Stimulated activated CD4-positive, alpha-beta T cell treated with anti-CD3 and anti-CD28 coated beads, Interleukin-4, amount 100 ng/mL, for 24 hours (primary cell): ENCODE measurements at places on chromosomes 3 and 15.

DNA sequence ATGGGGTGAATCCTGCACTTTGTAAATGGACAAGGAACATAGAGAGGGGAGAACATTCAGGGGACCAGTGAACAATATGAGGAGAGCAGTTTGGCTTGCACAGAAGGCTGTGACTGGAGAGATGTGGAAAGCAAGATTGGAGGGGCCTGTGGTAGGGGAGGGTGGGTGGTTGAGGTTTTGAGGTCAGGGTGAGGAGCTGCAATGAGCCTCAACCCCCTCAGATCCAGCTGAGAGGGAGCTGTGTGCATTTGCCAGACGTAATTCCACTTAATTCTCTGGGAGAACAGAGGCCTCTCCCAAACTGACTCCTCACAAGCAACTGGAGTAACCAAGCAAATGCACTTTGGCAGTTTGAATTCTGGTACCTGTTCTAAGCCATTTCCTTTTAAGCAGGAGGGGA lies 253.1 kb upstream of the TRIM42 start:
- no peak for DNase-seq

GRCh38 chr15:33211176-33211808 lies 16.8 kb upstream of the FMN1 start:
- DNase-seq = no peak

DNA sequence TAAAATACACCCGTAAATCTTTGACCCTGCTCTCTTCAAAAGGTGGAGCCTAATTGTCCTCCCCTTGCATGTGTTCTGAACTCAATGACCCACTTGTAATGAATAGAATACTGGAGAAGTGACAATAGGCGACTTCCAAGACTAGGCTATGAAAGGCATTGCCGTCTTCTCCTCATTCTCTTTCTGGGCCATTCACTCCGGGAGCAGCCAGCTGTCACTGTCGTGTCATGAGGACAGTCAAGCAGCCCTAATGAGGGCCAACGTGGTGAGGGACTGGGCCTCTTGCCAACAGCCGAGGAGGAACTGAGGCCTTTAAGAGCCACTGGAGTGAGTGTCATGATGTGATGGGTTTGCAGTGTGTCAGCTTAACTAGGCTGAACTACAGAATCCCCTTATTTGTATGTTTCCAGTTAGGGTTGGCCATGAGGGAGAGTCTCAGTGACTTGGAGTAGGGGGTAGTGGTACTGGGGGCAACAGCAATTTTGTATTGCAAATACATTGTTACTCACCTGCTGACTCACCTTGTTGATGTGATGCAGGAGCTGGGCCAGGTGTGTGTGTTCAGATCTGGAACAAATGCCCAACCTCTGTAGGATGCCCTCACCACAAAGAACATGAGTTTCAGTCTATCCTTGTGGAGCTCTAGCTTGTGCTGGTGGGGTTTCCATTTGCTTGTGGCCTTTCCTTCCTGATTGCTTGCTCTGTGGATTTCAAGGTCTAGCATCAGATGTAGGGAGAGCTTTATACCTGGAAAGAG lies 188.5 kb upstream of the PROK2 start:
- DNase-seq = no peak

DNA sequence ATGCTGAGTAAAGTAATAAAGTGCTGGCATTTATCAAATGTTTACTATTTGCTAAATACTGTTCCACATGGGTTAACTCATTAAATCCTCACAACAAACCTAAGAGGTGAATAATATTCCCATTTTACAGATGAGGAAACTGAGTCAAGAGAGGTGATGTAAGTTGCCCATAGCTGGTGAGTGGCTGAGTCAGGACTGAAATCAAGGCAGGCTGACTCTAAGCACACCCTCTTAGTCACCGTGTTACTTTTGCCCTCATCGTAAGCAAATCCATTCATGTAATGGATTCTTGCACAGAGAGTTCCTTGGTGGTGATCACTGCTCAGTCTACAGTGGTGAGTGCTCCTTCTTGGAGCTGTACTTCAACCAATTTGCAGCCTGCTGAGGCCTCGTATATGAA lies 28.9 kb upstream of the PTX3 start:
- DNase-seq = no peak

- no peak for DNase-seq
These were observed 643.2 kb downstream of the SQOR start for GRCh38 chr15:46278062-46278461.

- no peak for DNase-seq
These were observed 43.1 kb downstream of the PEAK1 start for GRCh38 chr15:77376770-77377169.

DNA sequence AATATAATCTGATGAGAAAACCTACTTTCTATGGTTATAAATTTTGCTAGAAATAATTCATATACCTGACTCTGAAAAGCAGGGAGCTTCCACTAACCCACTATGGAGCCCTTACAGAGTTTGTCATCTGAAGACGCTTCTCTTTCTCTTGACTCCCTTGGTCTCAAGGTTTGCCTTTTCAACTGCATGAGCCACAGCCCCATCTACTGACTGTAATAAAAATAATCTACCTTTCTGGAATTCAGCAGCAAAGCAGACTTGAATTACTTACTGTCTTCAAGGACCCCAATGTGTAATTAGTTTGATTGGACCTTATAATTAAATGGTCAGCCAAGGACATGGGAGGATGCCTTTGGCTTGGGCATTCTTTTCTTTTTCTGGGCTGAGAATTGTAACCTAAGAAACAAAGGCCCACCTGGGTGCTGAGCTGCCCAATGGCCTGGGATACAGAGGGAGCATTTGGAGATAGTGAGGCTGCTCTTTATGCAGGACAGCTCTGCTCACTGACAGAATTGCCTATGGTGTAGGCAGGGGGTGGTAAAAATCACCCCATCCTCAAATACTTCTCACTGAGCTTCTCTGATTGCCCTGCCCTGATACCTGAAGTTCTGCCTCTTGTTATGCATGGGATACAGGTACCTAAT lies 178.6 kb upstream of the TRIM42 start:
- DNase-seq = no peak

- DNase-seq = no peak
These were observed 222.3 kb upstream of the LINGO1 start for GRCh38 chr15:77854980-77855379.

GRCh38 chr3:60282866-60283265 lies 968.4 kb downstream of the FHIT start:
- no peak for DNase-seq

DNA sequence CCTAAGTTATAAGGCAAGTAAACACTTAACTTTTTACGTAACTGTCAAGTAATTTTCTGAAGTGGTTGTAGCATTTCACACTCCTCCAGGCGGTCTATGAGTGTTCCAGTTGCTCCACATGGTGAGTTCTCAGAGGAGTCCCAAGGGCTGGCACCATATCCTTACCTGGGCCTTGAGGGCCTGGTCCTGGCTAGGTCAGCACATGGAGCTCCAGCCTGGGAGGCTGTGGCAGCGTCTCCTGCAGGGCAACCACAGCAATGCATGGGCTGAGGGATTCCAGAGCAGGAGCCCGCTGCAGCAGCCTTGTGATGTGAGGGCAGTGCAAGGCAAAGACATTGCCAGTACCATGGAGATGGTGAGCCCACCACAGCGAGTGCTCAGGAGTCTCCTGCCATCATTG lies 32.2 kb upstream of the LYZL4 start:
- DNase-seq = no peak

DNA sequence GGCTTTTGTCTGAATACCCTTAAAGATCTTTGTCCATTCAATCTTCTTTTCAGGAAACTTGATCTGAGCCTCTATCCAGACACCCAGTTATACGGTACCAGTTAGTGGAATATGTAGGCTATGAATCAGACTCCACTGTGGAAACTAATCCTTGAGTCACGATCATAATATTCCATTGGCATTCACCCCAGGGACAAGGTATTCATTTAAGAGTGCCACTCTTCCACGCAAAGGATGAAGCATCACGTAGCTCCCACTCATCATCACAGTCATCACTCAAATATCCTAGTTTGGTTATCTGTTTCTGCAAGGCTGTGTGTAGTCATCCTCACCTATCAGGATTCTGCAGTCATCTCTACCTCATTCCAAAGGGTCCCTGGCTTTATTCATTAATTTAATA lies 85.6 kb downstream of the NEDD4 start:
- no peak for DNase-seq

GRCh38 chr15:55897560-55898336 lies 95.7 kb downstream of the NEDD4 start:
- DNase-seq = no peak

DNA sequence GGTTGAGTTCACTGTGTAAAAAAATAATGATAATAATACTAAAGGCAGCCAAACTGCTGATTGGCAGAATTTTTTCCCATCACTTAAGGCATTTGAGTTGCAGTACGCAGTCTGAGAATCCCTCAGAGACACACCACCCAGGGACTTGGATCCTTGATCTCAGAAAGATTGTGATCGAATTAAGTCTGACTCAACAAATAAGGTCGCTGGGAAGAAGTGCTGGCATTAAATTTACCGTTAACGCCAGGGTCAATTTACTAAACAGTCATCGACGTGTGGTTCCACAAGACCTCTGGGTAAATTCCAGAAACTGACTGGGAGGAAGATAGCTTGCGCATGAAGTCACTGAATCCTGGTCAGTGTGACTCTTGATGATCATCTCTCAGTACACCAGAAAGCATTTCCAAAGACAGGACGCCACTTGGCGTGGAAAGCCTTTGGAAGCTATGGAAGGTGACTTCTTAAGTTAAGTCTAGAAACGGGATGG lies 48.3 kb upstream of the CGNL1 start:
- no peak for DNase-seq

DNA sequence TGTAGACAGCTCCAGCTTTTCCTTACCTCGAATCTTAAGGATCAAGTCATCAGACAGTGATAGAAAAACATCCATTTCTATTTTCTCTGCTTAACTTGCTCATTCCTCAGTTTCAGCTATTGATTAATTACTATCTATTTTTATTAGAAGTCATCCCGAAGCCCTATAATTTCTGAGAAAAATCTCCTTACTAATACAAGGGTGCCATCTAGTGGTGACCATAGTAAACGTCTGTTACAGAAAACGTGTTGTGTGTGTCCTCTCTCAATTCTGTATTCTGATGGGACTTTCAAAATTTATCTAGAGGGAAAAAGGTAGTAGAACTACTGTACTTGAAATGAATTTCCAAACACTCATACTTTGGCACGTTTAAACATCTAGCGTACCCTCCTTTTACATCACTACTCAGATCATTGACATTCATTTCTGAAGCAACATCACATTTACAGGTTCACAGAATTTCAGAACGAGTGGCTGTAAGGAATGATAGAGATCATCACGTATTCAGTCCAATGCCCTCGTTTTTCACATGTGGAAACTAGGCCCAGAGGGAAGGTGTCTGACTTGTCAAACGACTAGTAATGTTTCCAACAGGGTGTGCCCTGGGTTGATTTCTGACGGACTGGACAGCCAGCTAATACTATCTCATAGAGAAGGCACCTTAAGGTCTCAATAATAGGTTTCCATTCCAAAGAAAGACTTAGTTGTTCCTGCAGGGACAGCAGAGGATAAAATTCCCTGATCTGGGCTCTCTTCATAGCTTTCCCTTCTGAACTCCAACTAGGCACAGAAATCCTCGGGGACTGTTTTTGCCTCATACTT lies 25.6 kb downstream of the HACD2 start:
- peak; percentile 29 for DNase-seq

DNA sequence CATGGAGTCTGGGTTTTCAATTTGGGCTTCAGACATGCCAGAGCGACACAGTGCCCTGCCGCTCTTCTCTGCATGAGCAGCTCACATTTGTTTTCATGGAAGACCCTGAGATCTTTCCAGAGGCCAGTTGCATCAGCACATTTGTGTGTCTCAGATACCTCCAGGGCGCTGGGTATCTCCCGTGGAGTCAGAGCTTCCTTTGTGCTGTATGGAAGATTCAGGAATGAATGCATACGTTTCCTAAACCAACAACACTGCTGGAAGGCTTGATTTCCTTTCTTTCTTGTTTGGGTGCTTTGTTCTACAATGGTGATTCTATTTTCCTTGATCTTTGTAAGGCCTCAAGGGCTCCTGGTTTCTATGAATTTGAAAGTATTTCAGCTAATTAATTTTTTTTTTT lies 106.5 kb downstream of the CACNA2D3 start:
- DNase-seq = no peak

DNA sequence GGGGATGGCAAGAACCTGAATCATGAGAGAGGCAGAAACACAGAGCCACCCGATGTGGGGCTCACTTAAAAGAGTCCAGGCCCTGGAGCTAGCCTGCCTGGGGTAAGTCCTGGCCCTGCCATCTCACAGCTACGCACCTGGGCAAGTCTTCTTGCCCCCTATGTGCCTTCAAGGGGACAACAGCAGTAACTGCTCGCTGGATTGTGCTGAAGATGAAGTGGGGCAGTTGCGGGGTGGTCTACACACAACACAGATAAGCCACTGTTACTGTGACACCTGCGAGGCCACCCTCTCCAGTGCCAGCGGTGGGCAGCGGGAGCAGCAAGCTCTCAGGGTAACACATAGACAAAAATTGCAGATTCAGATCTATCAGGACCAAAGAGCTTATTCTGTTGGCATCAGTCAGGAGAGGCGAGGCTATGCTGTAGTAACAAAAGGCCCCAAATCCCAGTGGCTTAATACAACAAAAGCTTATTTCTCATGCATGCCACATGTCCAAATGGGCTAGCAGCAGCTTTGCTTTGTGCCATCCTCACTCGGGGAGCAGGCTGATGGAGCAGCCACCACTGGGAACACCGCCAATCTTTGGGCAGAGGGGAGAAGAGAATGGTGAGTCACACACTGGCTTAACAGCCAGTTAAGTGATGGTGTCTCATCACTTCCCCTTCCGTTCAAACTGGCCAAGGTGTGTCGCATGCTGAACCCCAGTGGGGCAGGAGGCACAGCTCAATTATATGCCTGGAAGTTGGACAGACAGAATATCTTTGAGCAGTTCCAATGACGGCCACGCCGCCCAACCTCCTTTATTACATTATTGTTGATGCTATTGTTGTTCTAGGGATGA lies 78.3 kb downstream of the WNT7A start:
- DNase-seq = no peak

DNA sequence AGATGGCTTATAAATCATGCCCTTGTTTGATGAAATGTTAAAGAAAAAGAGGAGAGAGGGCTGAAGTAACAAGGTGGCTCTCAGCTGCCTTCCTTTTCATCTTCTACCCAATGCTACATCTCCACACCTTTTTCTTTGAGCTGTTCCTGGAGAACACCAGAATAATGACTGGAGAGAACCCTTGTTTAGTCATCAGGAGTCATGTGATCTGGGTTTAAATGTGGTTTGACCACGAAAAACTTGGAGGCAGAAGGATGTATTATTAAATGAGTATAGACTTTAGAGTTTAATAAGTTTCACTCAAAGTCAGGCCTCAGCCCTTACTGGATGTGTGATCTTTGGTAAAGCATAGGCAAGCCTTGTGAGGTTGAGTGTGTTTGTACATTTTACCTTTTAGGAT lies 230.3 kb upstream of the TBL1XR1 start:
- DNase-seq = peak; percentile 32

- no peak for DNase-seq
These were observed 22.4 kb downstream of the DUOX2 start for GRCh38 chr15:45091576-45091975.

GRCh38 chr15:56783156-56783856 lies 50.0 kb upstream of the ZNF280D start:
- no peak for DNase-seq

DNA sequence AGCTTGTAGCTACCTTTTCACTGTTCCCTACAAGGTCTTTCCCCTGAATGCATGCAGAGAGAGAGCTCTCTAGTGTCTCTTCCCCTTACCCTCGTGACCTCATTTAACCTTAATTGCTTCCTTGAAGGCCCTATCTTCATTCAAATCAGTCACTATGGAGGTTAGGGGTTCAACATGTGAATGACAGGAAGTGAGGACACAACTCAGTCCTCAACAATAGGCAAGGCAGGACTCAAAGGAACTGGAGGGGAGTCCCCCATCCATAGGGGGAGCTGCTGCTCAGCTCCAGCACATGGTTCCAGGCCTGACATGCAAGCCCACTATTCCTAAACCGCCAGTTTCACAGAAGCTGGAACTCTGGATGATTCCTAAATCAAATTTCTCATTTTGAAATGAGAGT lies 33.8 kb upstream of the GYG1 start:
- DNase-seq = no peak
